HFF-Myc (cell line): ENCODE measurements at places on chromosomes 3 and 15.

DNA sequence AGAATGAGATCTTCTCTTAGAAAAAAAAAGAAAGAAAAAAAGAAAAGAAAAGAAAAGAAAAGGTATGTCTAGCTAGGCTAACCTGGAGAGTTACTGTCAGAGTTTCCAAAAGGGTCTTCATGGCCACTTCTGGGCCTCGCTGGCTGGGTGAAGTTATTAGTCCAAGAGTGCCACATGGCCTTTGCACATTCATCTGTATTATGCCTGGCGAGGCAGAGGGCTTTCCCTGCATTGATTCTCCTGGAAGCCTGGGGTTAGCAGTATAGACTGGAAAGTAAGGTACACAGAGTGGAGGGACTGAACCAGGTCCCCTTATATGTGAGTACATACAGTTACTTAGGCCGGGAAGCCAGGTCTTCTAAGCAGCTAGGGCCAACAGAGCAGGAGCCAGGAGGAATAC lies 54.8 kb upstream of the CGNL1 start:
- no peak for DNase-seq

GRCh38 chr15:55615445-55615844 lies 27.3 kb upstream of the PYGO1 start:
- no peak for DNase-seq

GRCh38 chr15:52523647-52524046 lies 5.0 kb downstream of the MYO5A start:
- no peak for DNase-seq

DNA sequence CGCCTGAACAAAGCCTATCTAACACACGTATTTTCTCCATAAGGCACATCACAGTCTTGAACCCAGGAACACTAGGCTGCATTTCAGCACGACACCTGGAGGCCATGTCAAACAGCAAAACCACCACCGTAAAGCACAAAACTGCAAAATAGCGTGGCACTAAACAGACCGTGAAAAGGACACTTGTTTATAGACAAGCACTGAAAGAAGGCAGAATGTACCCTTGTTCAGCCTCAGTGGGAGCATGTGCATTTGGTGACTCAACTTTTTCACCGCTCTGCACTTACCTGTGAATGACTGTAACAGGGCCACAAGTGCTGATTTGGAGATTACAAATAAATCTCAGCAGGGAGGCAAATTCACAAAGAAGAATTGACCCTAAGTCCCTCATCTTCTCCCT lies 80.8 kb downstream of the ISG20 start:
- DNase-seq = no peak

- DNase-seq = no peak
These were observed at the start of gene ADGRG7 for GRCh38 chr3:100609305-100609704. Gene ADGRG7 (plus strand): TSS chr3:100609601. CDS start chr3:100609857, 256 bp downstream.

DNA sequence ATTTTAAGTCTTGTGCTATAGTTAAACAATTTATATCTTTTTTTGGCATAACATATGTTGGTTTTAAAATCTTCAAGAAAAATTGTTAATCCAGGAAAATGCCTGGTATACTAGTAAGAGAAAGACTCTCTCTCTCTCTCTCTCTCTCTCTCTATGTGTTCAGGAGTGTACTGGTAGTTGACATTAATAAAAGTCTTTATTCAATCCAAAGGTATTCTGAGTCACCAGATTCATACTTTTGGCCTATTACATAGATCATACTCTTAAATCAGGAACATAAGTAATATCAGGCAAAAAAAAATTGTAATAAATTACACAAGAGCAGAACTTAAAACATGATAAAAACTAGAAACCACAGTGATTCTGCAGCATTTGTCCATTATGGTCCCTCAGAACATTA lies 70.2 kb downstream of the TFG start:
- no peak for DNase-seq
